ENCODE measurements at places on chromosomes 3 and 15.

- DNase-seq: no peak
These were observed 355.7 kb upstream of the TBL1XR1 start for GRCh38 chr3:177553012-177553411.

- no peak for DNase-seq
These were observed 351.6 kb downstream of the NSUN3 start for GRCh38 chr3:94414418-94414817.

DNA sequence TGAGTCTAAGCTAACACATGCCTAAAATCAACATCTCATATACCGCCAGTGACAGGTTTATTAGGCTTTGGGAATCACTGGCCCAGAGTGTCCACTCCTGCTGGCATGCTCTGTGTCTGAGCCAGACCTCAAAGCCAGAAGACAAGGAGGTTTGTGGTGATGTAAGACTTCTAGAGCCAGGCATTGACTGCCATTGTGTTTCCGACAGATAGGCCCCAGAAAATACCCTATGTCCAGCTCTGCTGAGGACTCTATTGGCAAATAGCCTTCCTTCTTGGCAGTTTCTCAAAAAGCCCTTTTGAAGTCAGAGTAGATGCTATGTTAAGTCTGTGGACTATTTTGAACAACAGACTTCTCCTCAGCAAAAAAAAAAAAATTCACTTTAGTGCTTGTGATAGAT, 181.9 kb upstream of the UBE2E1 start:
- no peak for DNase-seq

DNA sequence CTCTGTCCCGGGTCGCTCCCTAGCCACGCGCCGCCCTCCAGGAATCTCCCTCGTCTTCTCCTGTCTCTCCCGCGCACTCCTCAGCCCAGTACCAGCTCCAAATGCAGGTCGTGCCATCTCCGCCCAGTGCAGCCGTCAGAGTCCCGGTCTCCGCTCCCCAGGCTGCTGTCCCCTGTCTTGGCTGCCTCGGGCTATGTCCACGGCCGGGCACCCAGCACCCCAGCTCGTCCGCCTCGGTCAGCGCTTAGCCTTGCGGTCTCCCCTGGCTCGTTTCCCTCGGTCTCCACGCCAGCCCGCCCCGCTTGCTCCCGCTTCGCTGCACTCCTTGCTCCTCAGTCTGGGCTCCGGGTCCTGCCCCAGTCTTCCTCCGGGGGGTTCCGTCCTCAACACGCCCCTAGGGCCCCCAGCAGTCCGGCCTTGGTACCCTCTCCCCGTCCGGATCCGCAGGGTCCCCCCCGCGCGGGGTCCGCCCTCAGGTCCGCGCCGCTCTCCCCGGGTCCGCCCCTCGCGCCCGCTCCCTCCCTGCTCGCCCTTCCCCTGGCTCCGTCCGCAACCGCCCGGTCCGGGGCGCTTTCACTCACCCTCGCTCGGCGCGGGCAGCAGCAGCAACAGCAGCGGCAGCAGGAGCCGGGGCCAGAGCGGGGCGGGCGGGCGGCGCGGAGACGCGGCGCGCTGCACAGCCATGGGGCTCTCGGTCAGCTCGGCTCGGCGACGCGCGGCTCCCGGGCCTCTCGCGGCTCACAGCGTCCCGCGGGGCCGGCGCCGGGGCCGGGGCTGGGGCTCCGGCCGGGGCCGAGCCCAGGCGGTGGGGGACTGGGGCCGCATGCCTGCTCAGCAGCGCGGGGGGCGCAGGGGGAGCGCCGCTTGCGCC, 462 bp downstream of the IGDCC3 start:
- DNase-seq: no peak

GRCh38 chr15:86505951-86506350, 426.3 kb downstream of the AGBL1 start:
- no peak for DNase-seq

DNA sequence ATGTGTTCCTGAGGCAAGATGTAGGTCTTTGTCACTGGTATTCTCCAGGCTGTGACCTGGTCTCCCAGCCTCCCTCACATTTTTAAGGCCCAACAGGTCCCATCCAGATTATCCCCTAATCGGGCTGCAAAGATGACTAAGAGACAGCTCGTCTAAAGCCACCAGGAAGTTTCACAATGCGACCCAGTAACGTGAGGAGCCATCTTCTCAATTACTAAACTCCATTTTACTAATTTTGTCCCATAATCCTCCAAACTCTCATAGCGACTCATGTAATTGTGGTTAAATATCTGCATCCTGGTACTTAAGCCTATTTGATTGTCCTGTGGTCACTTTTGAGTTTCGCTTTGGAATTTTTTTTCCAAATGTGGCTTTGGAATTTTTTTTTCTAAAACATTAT, 8.7 kb upstream of the PLA2G4F start:
- no peak for DNase-seq

GRCh38 chr3:16455001-16455400, 58.5 kb downstream of the RFTN1 start:
- DNase-seq: no peak

DNA sequence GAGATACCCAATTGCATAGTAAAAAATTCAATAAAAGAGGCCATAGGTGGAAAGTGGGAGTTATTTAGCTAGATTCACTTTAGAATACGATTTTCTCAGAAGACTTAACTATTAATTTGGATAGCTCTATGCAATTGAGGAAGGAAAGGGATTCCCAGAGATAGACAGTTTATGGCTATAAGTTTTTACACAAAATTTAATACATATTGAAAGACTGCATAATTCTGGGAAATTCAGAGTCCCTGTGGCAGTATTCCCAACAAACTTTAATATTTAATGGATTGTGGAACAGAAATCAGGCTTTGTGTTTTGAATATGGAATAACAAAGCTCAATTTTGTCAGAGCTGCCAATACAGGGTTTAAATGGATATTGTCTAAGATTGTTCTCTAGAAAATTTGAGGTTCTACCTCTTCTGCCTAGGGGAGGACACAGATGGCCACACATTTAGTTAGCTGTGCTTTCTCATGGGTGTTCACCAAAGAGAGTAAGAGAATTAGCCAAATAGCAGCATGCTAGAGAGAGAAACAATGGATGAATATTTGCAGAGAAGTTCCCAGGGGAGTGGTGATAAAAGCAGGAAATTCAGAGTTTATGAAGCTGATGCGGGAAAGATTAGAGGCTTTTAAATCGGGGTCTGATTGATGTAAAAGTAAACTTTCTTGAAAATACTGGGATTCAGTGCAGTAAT, 8.5 kb downstream of the ISL2 start:
- no peak for DNase-seq

DNA sequence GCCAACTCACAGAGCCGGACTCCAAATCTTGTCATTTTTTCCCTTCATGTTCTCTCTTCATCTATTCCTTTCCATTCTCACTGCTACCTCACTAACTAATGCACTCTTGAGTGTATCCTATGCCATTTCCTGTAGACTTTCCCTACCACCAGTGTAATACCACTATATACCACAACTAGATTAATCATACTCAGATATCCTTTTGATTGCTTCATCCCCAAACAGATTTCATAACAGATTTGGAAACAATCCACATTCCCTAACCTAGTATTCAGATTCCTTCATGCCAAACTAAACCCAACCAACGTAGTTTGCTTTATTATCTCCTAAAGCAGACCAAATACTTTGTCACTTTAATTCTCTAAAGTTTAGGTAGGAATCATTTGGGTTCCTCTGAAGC, 2.6 kb upstream of the PLOD2 start:
- DNase-seq: no peak

DNA sequence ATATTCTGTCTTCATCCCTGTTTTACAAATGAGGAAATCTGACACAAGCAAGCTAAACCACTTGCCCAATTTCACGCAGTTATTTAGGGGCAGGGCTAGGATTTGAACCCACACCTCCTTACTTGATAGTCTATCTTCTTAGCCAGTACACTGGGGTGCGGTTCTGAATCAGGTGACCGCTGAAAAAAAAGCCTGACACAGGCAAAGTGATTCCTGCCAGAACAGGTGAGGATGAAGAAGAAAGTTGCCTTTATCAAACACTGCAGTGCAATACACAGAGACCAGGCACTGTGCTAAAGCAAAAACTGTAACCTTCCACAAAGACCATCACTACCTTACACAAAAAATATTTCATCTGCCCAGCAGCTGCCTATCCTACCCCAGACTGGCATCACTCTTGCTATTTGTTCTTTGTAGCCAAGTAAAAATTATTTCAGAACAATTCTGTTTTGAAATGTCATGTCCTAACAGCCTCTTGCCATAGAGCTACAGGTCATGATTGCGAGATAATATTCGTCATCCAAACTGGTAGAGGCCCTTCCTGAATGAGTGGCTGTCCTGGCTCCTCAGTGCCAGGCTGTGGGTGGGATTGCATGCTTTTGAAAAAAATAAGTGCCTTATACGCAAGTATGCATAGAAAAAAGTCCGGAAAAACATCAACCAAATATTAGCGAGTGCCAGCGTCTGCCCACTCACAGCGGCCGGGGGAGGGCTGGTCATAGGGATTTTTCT, 142.3 kb upstream of the TPM1 start:
- DNase-seq: no peak

- no peak for DNase-seq
These were observed 396.6 kb upstream of the TMCO5A start for GRCh38 chr15:37537802-37538201.

- no peak for DNase-seq
These were observed 85.6 kb upstream of the MEF2A start for GRCh38 chr15:99480016-99480810.

GRCh38 chr3:69719587-69720122, 19.6 kb upstream of the MITF start:
- no peak for DNase-seq

DNA sequence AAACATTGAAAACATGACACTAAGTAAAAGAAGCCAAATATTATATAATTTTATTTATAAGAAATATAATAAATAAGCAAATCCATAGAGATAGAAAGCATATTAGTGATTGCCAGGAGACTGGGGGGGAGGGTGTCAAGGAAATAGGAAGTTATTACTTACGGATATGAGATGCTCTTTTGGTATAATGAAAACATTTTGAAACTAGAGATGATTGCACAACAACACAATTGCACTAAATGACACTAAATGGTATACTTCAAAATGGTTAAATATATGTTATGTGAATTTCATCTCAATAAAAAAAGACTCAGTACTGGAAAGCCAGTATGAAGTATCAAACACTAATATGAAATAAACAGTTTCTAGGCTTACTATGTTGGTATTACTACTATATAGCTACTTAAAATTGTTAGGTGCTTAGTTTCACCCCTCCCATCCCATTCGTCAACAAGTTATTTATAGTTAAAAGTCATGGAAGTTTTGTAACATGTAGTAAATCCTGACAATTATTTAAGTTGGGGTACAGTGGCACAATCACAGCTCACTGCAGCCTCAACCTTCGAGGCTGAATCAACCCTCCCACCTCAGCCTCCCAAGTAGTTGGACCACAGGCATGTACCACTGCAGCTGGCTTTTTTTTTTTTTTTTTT, 43.7 kb downstream of the STAG1 start:
- no peak for DNase-seq

DNA sequence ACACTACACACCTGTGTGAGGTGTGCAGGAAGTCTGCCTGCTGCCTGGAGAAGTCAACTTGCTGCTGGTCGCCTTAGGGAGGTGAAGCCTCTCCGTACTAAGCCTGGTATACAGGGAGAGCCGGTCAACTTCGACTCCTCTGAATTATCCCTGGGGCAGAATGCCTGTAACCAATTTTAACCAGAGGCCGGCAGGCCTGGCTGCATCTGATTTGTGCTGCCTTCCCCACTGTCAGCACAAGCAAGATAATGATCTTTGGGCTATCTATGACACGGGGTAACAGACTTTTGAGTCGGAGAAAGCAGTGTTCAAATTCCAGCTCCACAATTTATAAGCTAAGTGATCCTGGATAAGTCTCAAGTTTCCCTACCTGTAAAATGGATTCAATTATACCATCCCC, 42.3 kb downstream of the MAGEF1 start:
- DNase-seq: no peak

GRCh38 chr3:149977386-149977785, 6.7 kb upstream of the PFN2 start:
- DNase-seq: no peak

DNA sequence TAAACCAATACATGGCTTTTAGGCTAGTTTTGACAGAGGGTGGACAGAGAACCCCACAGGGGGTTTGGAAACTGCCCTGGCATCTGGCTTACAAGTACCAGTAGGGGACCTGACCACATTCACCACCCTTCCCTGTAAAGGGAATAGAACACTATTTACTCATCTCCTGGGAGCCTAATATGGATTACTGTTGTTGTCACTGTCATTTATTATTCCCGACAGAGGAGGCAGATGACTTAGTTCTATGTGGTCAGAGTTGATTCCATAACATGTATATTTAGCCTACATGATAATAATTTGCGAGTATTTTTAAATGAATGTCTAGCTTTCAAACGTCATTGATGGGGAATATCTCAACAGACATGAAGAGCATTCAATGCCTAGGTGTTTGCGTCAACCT, 15.9 kb downstream of the ZBTB38 start:
- no peak for DNase-seq

DNA sequence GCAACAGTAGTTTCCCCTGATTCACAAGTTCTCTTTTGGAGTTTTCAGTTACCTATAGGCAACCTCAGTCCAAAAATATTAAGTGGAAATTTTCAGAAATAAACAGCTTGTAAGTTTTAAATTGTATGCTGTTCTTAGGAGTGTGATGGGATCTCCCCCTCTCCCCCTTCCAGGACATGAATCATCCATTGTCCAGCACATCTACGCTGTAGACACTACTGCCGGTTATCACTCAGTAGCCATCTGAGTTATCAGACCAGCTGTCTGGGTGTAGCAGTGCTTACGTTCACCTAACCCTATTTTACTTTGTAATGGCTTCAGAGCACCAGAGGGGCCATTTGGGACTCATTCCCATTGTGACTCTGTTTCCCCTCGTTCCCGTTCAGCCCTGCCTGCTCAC, 96.7 kb upstream of the PLXNA1 start:
- DNase-seq: no peak

- no peak for DNase-seq
These were observed 20.2 kb upstream of the KIF23 start for GRCh38 chr15:69393831-69394491.

DNA sequence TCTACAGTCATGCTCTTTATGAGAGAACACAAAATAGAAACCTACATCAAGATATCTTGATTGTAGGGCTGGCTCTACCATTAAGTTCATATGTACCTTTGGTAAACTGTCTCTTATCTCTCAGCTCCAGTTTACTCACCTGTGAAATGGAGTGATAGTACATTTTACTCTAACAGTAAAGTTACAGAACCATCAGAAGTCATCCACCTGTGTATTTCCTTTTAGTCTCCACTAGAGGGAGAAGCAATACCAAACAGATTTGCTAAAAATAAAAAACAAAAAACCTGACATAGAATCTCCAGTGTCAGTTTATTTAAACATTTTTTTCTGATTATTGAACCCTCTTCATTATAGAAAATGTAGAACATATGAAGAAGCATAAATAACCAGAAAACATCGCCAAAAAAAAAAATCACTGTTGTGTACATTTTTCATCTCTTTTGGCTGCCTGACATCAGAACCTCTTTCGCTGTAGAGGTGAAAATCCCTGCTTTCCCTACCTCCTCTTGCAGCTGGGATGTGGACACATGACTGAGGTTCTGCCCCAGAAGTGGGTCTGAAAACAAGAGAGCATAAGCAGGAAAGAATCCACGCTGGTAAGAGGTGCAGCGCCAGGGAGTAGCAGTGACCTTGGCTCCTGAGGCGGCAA, 48.7 kb upstream of the WDR72 start:
- no peak for DNase-seq

Data from stimulated activated CD8-positive, alpha-beta memory T cell treated with anti-CD3 and anti-CD28 coated beads, Interleukin-4, amount 100 ng/mL, for 1 hour (primary cell).